HT1080 (cell line): ENCODE measurements at places on chromosomes 11 and 22.

- no peak for DNase-seq
These were observed 60.4 kb downstream of the BUD13 start for GRCh38 chr11:116712428-116712827.

DNA sequence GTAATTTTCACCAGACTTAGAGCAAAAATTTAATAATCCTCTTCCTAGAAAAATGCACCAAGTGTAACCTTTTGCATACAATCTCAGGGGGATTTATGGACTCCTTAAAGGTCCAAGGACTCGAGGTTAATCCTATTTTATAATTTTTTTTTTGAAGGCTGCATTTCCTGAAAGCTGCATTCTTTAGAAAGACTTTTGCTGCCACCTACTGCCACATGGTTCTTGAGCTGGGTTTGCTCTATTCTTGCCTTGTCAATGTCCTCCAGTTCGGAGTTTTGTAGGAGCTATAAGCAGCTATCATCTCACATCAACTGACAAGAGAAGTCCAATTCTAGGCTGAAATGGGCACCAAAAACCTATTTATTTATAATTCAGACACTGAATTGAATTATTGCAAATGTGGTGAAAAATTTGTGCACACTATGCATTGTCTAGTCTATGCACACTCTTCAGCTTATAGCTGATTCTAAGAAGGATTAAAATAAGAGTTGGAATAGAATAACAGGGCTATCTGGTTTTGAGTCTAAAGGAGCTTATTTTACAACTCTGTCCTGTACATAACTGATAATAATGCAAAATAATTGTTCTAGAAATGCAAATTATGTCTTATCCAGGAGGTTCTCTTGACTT lies 31.3 kb downstream of the TRAF6 start:
- DNase-seq = peak; percentile 54

DNA sequence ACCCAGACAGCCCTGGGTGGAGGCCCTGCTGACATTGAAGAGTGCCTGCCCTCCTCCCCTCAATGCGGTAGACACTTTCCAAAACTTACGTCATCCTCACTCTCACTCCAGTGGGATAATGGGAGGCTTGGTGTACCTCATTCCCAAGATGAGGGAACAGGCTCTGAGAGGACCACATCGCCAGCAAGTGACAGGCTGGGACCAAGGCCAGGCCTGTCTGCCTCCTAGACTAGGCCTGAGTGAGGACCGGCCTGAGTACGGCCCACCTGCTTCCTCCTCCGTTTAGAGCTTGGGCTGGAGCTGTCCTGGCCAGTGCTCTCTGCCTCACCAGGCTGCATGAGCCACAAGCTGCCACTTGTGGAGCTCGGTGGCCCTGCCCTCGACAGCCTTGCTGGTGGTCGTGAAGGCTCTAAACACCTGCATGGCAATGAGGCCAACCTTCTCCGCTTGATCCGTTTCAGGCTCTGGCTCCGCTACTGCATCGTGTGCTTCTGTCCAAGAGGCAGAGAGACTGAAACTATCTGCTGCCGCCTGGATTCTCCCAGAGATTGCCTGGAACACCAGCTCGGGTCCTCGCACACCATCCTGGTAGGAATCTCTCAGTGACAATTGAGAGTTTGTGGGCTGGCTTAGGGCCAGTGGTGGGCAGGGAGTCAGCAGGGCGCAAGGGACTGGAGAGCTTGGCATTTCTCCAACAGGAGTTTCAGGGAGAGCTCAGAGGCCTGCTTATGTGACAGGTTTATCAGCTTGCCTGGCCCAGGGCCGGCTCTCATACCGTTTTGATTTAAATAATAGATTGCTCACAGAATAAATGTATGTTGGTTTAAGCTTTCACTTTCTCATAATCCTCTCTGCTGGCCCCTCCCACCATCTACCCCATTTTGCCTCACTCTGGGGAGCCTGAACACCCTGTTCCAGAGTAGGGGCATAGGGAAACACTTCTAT lies 9.4 kb downstream of the LRRC75B start:
- no peak for DNase-seq

- DNase-seq = peak; percentile 78
These were observed 11.0 kb downstream of the XRRA1 start for GRCh38 chr11:74937696-74938475.

DNA sequence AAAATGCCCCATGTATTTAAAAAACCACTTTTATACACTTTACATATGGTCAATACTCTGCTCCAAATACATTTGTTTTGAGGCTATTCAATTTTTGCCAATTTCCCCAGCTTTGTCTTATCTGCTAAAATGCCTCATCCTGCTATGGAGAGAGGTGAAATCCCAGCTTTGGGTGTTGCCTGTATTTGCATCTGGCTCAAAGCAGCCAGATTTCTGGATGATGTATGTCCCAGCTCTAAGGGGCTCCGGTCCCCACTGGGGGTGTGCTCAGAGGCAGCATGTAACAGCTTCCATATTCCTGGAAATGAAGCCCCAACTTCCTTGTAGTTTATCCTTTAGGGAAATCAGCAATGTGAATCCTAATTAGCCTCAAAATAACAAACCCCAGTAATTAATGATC lies 59.5 kb downstream of the WT1 start:
- no peak for DNase-seq

- peak; percentile 20 for DNase-seq
These were observed 26.4 kb downstream of the MN1 start for GRCh38 chr22:27775087-27775698.

DNA sequence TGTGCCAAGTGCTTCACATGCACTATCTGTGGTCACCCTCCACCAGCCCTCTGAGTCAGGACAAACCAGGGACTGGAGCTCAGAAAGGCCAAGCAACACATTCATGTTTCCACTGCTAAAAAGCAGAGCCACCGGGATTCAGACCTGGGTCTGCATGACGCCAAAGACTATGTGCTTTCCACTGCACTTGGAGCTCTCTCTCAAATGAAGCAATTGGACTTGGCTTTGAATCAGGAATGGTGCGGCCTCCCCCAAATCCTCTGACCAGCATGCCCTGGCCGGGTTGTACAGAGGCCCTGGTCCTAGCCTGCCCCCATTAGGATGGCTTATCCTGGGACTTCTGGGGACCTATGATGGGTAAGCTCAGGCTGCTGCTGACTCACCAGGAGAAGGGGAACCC lies 80.7 kb downstream of the PKNOX2 start:
- no peak for DNase-seq

GRCh38 chr11:121917482-121917881 lies 198.5 kb downstream of the BLID start:
- DNase-seq = no peak

DNA sequence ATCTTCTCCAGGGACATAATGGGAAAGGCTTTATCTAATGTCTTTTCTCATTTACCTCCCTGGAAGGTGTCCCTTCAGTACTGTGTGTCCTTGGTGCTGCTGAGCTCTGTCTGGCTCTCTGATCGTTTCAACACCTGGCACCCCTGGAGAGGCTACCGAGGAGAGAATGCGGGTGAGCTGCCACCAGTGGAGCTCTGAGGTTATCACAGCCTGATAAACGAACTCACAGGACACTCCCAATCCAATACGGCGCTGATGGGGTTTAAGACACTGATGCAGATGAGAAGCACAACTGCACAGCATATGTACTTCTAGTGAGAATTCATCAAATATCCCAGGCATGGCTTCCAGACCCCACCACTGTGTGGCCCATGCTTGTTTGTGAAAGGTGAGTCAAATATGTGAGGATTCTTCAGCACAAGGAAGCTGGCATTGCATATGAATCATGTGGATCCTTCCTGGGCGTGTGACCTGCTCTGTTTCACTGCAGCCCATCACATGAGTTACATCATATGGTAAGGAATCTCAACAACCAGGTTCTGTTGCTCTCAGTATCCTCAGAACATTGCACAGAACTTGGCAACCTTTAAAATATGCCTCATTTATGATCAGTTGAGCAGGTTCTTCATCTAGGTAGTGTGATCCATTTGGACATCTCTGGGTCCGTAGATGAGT lies 34.8 kb upstream of the VWA5A start:
- DNase-seq = peak; percentile 68

- DNase-seq = no peak
These were observed 41.2 kb upstream of the JAM3 start for GRCh38 chr11:134027671-134028070.

GRCh38 chr11:12581923-12582322 lies 92.3 kb upstream of the TEAD1 start:
- peak; percentile 92 for DNase-seq
